ENCODE measurements at places on chromosomes 16 and 17.
A peak's percentile ranks its signal among the peaks of the same experiment; 100 is the strongest.

GRCh38 chr17:41153856-41154255 lies 4.2 kb upstream of the KRTAP4-5 start:
- no peak for DNase-seq

DNA sequence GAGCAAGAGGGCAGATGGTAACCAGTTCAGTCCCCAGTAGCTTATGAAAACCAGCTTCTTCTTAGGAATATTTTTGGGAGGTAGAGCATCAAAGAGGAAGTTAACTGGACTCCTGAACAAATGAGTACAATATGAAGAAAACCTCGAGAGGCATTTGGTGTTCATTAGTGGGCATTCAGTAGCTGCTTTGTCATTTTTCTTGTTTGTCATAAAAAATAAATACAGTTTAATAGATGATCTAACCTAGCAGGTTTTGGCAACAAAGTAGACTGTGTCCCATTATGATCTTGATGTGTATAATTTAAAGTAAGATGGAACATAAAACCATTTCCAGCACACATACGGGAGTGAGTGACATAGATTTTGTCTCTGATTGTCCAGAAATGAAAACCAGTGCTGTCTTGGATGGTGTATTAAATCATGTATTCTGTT lies 173.1 kb downstream of the HS3ST3A1 start:
- DNase-seq = no peak

DNA sequence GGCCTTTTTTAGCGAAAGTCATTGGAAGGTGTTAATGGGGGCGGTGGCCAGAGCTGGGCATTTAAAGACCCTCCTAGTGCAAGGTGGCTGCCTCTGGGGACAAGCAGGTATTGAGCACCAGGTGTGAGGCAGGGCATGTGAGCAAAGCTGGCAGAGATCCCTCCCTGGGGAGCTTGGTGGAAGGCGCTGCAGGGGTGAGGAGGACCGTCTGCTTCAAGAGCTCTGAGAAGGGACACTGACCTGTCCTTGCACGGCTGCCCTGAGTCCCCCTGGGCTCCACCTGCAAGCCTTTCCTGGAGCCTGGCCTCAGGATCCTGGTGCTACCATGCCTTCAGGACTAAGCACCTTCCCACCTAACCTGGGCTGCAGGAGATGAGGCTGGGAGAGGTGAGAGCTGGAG lies 127.0 kb upstream of the CIBAR2 start:
- no peak for DNase-seq

DNA sequence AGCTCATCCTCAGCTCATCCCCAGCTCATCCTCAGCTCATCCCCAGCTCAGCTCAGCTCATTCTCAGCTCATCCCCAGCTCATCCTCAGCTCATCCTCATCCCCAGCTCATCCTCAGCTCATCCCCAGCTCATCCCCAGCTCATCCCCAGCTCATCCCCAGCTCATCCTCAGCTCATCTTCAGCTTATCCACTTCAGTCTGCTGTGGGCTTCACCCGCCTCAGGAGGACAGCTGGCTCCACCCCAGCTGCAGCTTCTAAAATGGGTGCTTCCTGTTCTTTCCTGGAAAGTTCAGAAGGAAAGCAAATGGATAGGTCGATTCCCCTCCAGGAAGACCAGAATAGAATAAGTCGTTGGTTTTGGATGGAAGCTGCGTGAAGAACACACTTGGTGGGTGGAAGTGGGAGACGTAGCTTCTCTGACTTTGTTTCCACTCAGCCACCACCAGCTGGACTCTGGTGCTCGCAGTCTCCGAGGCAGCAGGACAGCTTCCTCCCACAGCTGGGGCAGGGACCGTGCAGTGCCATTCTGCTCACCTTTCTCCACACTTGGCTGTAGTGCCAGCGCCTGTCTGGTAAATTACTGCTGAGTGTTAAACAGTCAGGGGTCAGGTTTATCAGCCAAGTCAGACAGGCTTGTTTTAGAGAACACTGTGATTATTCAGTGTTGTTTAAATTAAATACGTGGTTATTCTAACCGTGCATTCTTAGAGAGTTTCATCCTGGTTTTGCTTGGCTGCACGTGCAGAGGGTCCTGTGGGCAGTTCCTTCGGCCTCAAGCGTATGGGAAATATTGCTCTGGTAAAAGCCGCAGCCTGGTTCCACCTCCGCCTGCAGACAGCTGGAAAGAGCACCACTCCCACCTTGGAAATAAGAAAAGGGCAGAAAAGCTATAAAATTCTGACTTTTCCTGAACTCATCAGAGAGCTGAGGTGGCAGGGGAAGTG lies 61.0 kb upstream of the CHMP6 start:
- DNase-seq = no peak

DNA sequence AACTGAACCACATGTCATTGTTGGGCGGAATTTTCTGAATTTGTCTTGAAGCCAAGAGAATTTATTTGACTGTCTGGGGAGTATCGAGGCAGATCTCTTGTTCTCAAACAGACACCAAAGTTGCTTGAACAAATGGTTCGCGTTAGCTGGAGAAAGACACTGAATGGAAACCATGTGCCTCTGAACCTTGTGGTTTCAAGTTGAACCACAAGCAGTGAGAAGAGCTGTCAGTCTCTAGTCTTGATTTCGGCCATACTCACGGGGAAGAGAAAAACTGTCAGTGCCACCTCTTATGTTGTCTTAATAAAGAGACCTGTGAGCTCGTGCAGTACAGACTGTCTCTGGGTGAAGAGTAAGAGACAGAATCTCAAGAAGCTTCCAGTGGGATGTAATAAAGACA lies 886.5 kb upstream of the SOX9 start:
- no peak for DNase-seq

DNA sequence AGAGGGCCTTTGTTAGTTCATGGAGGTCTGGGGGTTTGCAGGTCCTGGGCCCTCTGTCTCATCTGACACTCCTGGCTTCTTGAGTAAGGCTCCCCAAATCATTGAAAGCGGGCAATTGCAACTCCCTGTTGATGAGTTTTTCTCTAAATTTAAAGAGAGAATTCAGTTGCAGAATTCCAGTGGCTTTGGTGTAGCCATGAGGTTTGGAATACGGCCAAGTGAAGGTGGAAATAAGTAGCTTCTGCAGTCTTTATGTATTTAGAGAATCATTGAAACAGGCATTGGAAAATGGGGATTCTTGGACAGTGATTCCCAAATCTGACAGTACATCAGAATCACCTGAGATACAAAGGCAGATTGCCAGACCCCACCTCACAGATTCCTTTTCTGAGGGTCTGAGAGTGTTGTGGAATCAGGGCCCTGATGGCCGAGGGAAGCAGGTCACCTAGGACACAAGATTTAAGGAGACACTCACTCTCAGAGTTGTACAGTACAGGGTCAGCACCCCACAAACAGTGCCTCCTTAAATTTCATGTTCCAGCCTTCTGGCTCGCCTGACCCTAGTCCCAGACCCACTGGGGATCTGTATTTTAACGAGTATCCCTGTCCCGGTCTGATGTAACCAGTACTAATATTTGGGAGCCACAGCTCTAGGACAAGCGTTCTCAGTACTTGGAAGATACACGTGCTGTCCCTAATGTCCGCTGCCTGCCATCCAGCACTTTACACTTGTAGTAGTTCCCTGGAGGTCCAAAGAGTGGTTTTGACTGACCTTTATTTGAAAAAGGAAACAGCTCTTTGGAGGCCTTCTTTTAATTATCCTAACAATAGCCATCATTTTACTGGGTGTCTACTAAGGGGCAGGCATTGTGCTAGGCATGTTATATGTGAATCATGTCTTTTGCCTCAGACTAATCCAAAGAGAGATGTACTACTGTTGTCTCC lies 37.8 kb downstream of the YPEL2 start:
- DNase-seq = no peak

DNA sequence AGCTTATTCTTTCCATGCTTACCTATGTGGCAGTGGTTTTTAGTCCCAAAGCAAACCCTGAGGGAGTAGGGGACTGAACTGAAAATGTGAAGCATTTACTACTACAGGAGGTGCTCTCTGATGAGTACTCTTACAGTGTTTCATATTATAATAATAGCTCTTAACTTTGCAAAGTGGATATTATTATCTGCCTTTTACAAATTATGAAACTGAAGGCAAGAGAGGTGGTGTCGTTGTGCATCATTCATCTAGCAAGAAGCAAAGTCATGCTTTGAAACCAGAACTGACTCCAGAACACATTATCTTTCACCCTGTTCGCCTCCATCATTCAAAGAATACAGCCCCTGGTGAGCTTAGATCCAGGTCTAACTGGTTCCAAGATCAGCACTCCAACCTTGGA lies 8.2 kb upstream of the KCNH6 start:
- DNase-seq = no peak

DNA sequence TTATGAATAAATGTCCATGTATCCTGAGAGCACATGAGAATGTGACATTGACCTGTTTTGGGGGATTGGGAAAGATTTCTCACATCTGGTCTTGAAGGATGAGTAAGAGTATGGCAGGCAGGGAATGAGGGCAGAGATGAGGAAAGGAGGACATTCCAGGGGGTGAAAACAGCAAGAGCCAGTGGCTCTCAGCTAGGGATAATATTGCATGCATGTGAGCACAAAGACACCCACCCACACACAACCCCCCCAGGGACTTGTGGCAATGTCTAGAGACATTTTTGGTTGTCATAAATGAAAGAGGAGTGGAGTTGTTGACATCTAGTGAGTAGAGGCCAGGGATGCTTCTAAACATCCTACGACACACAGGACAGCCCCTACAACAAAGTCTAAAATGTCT lies 6.0 kb downstream of the MYO1D start:
- DNase-seq = no peak

- no peak for DNase-seq
Measured at GRCh38 chr16:20956319-20956718, 55.7 kb downstream of the LYRM1 start.

DNA sequence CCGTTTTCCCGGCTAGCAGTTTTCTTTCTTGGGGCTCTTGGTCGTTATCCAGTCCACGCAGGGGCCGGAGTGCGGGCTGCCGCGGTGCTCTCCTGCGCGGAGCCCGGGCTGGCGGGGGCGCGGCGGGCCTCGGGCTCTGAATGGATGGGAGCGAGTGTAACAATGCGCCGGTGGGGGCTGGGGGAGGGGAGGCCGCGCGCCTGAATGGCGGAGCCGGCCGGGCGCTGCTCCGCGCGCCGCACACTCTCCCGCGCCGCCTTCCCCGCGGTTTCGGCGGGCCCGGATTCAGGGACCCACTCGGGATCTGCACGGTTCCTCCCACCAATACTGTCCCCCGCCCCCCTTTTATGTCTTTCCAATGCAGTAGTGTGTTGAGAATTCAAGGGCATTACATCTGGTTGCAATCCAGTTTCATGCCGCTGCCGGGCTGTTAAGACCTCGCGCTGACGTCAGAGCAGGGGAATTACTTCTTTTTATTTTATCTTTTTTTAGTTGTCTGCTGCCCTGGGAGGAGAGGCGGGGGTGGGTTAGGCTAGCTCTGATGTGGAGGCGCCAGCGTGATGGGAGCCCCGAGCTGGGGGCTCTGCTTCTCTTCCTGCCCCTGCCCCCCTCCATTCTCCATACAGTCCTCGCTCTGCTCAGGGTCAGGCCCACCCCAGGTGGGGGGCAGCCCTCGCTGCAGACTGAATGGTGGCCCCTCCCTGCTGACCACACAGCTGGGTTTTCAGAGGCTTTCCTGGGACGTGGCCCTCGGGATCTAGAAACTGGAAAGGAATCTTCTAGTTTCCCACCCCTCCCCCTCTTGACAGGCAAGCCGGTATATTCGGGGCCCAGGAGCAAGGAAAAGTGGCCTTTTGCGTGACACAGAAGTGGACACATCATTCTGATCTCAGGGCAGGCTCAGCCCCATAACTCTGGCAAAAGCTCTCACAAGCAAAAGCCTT lies 1.8 kb downstream of the RAI1 start:
- DNase-seq = peak; percentile 39

GRCh38 chr17:36850790-36851189 lies 86.5 kb upstream of the LHX1 start:
- peak; percentile 32 for DNase-seq

DNA sequence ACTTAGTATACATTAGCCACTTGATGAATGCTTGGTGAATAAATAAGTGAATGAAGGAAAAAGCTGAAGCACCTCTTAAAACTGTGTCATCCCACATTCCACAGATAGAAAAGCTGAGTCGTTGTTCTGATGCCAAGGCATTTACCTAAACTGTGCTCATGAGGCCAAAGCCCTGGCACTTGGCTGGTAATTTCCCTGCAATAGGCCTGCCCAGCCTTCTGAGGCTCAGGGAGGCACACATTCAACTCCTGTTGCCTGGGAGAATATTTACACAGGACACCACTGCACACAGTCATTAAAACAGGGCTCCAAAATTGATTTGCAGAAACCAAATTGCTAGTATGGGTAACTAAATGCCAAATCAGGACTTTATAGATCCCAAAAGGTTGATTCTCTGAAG lies 333.0 kb upstream of the C16orf82 start:
- no peak for DNase-seq

DNA sequence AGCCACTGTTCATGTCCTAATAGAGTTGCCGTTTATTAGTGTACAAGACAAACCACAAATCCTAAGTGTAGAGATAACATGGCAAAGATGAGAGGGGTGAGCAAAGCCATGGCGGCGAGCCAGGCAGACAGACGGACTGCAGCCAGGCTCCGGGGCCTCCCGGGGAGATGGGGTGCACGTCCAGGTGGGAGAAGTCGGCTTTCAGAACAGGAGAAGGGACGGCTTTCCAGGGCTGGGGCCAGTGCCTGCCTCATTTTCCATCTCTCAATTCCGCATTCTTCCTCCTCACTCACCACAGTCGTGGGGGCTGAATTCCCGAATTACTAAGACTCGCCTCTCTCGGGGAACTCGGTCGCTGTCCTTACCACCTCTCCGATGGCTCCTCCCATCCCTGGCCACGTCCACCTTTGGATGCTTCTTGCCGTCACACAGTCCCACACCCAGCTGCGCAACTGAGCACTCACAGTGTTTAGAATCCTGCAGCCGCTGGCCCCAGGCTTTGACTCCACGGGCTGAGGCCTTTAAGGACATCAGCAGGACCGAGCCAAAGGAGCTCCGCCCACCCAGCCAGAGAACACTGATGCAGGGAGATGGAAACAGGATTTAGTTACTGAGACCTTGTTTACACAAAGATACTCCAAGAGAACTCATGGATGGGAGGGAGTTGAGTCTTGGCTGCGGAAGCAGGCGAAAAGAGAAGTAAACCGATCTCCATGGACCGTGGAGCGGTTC lies 59.7 kb downstream of the RNF112 start:
- DNase-seq = peak; percentile 49

- DNase-seq = peak; percentile 17
Measured at GRCh38 chr17:7703584-7704479, 1.2 kb upstream of the EFNB3 start.

DNA sequence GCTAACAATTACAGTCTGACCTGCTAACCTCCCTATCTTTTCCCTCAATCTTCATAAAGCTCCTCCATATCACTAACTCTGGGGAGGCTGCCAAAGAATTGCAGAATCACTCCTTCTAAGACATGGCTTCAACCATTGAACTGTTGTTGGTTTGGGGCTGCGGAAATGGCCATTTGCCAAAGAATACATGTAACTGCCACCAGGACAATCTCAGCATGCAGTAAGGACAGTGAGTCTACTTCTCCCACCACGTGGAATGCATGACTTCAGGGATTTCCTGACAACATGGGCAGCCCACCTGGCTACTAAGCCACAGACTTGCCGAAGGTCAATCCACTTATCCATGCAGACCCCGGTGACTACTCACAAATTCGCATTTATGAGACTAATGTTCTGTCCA lies 104.3 kb upstream of the NUDT7 start:
- no peak for DNase-seq

GRCh38 chr17:81142301-81143199 lies 22.8 kb upstream of the PVALEF start:
- peak; percentile 16 for DNase-seq
